ENCODE measurements at places on chromosomes 2 and 18. TPM values are rescaled to one million over a fixed set of nuclear protein-coding genes. Genes with fewer than 3 reads are reported as not detected.

HRH4 gene
- polyA plus RNA-seq: not detected

MERTK gene
- polyA plus RNA-seq: 5.3 TPM

DIPK1C gene
- polyA plus RNA-seq: 1.8 TPM

CYRIA gene
- polyA plus RNA-seq: 3.2 TPM

GKN2 gene
- polyA plus RNA-seq: 28.0 TPM

DHRS9 gene
- polyA plus RNA-seq: 1.6 TPM

SLC9A4 gene
- 18.0 TPM for polyA plus RNA-seq

ERBB4 gene
- 0.15 TPM for polyA plus RNA-seq

SERPINB10 gene
- polyA plus RNA-seq: not detected

GAREM2 gene
- polyA plus RNA-seq: 1.7 TPM

AFF3 gene
- polyA plus RNA-seq: 1.5 TPM

FAP gene
- 1.2 TPM for polyA plus RNA-seq

FAM161A gene
- 4.7 TPM for polyA plus RNA-seq

FAM237A gene
- not detected for polyA plus RNA-seq

ST6GAL2 gene
- polyA plus RNA-seq: 0.68 TPM

ANO7 gene
- 0.48 TPM for polyA plus RNA-seq

CAVIN2 gene
- 6.2 TPM for polyA plus RNA-seq

C1GALT1C1L gene
- not detected for polyA plus RNA-seq

PMAIP1 gene
- 4.3 TPM for polyA plus RNA-seq

PCARE gene
- 0.06 TPM for polyA plus RNA-seq

CD8B2 gene
- not detected for polyA plus RNA-seq

BCL11A gene
- 1.2 TPM for polyA plus RNA-seq

TRABD2A gene
- 0.48 TPM for polyA plus RNA-seq

ANKRD53 gene
- polyA plus RNA-seq: 0.88 TPM

VSNL1 gene
- not detected for polyA plus RNA-seq

COPS9 gene
- polyA plus RNA-seq: 582 TPM

AMER3 gene
- 0.37 TPM for polyA plus RNA-seq
